AG04450 (cell line): ENCODE measurements at places on chromosomes 12 and 14.

- DNase-seq = no peak
Observed at GRCh38 chr14:32968972-32969544, 30.4 kb downstream of the NPAS3 start.

- no peak for DNase-seq
Observed at GRCh38 chr14:75389679-75390078, 38.1 kb upstream of the JDP2 start.

- no peak for DNase-seq
Observed at GRCh38 chr14:39212034-39212433, 21.7 kb upstream of the MIA2 start.

GRCh38 chr12:104588047-104588920 lies 131.5 kb downstream of the CHST11 start:
- no peak for DNase-seq

- DNase-seq = no peak
Observed at GRCh38 chr14:20381341-20381740, 32.0 kb downstream of the TEP1 start.

DNA sequence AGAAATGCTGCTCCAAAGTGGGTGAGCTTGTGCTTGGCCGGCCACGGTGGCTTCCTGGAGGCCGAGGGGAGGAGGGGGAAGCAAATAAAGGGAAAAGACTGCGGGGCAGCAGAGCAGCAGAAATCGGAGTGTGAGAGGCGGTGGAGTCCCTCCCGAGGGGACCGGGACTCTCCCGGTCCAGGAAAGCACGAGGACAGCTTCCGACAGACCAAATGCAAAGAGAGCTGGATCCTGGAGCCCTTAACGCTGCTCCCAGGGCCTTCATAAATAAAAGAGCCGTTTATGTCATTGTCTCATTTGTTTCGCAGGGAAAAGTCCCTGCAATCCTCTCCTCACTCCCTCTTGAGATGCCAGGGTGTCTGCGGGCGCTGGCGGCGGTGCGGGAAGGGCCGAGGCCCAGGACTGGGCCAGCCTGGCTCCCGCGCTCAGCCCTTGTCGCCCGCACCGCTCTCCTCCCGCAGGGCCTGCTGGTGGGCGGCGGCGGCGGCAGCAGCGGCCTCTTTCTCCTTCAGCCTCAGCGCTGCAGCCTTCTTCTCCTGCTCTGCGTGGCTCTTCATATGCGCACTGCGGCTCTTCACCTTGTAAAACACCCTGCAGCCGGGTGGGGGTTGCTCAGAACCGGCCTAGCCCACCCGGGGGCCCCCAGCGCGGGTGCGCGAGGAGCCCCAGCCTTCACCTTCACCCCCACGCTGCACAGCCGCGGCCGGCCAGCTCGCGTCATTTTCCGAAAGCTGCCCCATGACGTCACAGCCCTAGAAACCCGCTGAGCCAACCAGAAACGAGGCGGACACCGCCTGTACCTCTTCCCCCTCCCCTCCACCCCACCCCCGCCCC lies 4.5 kb upstream of the PNMA1 start:
- DNase-seq = no peak

- DNase-seq = peak; percentile 82
Observed at GRCh38 chr12:132828706-132829534, at the start of gene GOLGA3. Gene GOLGA3 (minus strand): TSS chr12:132828869. CDS start chr12:132822128, 6,741 bp downstream.

GRCh38 chr12:57129889-57130288 lies 1.6 kb downstream of the LRP1 start:
- no peak for DNase-seq

DNA sequence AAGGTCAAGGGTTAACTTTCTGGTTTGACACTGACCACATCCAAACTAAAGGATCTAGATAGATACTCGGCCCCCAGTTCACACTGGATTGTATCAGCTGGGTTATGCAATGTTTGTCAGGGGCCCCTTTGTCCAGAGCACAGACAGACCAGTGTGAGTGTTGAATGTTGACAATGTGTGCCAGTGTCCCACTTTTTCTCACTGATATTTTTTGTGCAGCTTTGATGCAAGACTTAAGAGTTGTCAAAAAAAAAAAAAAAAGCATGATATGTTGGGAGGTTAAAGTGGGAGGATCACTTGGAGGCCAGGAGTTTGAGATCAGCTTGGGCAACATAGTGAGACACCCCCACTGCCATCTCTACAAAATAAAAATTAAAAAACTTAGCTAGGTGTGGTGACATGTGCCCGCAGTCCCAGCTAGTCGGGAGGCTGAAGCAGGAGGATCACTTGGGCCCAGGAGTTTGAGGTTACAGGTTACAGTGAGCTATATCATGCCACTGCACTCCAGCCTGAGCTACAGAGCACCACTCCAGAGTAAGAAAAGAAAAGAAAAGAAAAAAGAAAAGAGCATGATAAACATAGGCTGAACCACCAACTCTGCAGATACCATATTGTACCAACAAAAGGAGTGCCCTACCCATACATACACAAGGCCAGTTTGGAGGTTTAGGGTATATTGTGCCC lies 97.5 kb downstream of the LGR5 start:
- no peak for DNase-seq

GRCh38 chr12:16330560-16330959 lies 16.9 kb upstream of the MGST1 start:
- no peak for DNase-seq

GRCh38 chr14:100648474-100649172 lies 61.4 kb upstream of the BEGAIN start:
- DNase-seq = no peak

DNA sequence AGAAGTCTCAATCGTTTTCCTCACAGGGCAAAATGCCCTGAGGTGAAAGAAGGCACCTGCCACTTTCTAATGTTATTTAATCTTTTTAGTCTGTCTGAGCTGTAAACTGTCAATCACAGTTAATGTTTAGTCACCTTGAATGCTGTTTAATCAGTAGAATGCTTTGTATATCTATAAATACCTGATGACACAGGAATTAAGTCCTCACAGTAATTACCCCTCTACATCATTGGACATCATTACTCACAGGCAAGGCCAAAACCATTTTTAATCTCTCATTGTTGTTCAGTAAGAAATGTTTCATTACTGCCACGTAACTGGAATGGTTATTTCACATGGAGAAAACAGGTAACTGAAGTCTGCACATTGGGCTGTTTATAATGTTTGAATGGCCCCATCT lies 178.8 kb downstream of the EXOC5 start:
- no peak for DNase-seq

DNA sequence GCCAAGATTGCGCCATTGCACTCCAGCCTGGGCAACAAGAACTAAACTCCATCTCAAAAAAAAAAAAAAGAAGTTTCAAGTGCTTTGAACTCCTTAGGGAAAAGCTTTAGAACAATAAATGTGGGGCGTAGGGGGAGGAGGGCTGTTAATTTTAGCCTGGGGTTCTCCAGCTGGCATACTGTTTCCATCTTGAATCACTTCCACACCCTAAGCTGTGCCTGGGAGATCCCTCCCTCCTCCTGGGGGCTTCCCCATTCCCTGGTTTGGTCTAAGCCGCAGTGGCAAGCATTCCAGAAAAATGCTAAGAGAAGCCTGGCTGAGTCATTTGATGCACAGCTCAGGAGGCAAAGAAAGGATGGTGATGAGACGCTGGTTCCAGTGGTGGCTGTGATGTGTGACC lies 2.3 kb upstream of the ZNF384 start:
- no peak for DNase-seq

GRCh38 chr12:14066021-14066420 lies 84.6 kb upstream of the GRIN2B start:
- DNase-seq = no peak

DNA sequence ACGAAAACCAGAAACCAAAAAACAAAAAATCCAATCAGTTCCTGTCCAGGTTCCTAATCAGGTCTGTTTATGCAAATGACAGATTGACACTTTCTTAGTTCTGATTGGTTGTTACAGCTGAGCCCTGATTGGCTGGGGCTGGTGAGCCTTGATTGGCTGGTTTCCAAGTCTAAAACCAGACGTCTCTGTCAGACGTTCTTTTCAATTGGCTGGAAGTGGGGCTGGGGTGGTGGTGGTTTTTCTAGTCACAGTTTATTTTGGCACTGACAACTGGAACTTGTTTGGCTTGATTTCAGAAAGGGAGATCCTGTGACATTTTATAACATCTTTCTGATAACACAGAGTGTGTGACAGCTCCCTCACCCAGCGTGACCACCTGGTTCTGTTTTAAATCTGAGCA lies 36.1 kb upstream of the PRICKLE1 start:
- no peak for DNase-seq

GRCh38 chr12:32504591-32504990 lies 105.2 kb downstream of the FGD4 start:
- DNase-seq = no peak

- DNase-seq = no peak
Observed at GRCh38 chr14:105629886-105630215, 103.5 kb downstream of the TMEM121 start.

- DNase-seq = no peak
Observed at GRCh38 chr12:1044199-1044598, 53.2 kb downstream of the ERC1 start.

GRCh38 chr12:132559652-132560363 lies 50.6 kb downstream of the LRCOL1 start:
- no peak for DNase-seq

GRCh38 chr12:19846574-19846973 lies 407.3 kb downstream of the AEBP2 start:
- no peak for DNase-seq

DNA sequence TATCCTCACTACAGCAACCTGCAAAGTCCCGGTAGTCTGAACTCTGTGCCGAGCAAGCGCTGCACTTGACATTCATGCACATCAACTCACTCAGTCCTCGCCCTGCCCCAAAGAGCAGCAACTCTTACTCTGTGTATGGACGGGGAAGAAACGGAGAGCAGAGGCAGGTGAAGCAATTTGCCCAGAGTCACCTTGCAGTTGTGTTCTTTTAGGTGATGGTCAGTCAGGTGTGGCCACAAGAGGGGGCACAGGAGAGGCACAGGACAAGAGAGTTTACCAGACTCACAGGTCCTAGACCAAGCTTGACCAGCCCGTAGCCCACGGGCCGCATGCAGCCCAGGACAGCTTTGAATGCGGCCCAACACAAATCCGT lies 39.1 kb downstream of the TSPAN11 start:
- DNase-seq = no peak

- DNase-seq = no peak
Observed at GRCh38 chr12:66724026-66724425, 45.1 kb upstream of the GRIP1 start.

- no peak for DNase-seq
Observed at GRCh38 chr12:91396293-91396692, 213.7 kb upstream of the DCN start.

- DNase-seq = no peak
Observed at GRCh38 chr12:119320678-119321077, 13.9 kb upstream of the CCDC60 start.

DNA sequence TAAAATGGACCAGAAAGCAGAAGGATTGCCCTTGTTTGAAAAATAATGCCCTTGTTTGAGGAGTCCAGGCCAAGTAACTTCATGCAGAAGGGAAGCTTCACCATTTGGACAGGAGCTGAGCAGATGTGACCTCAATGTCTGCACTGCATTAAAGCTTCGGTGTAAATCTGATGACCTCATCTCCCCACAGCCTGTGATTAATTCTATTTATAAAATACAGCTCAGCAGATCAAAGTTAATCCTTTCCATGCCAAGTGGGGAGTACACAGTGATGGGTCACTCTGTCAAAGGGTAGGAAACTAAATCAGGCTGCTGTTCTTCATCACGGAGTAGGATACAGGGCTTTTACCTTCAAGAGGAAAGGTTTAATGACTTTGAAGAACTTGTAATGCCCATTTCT lies 533.7 kb downstream of the RPS29 start:
- no peak for DNase-seq

DNA sequence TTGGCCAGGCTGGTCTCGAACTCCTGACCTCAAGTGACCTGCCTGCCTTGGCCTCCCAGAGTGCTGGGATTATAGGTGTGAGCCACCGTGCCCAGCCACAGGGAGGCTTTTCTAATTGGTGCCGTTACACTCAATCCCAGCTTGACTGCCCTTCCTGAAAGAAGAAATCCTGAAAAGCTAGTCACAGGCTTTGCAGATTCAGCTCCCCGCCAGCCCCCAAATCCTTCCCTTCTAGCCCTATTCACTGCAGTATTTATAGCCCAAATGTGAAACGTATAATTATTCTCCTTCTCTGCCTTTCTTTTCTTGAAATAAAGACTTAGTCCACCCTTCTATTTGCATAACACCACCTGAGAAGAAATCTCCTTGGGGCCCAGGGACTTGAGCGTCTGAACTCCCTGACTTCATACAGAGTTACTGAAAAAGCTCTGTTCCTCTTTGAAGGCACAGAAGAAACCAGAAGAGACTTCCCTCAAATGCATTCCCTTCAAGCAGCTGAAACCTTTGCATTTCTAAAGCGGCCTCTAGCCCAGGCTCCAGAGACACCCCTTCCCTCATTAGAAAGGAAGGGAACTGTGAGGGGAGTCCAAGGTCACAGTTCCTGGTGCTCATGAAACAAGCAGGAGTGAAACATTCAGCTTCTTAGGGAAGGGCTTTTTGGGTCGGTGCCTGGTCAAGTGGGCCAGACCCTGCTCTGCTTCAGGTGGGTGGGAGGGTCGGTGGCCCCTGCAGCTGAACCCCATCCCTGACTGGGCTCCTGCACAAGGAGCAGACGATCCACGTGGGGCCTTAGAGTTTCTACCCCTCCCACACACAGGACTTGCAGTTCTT lies 42.3 kb upstream of the BATF start:
- no peak for DNase-seq

GRCh38 chr12:54463034-54463433 lies 10.4 kb downstream of the GTSF1 start:
- no peak for DNase-seq

GRCh38 chr12:95547522-95548055 lies 3.7 kb downstream of the USP44 start:
- peak; percentile 92 for DNase-seq

DNA sequence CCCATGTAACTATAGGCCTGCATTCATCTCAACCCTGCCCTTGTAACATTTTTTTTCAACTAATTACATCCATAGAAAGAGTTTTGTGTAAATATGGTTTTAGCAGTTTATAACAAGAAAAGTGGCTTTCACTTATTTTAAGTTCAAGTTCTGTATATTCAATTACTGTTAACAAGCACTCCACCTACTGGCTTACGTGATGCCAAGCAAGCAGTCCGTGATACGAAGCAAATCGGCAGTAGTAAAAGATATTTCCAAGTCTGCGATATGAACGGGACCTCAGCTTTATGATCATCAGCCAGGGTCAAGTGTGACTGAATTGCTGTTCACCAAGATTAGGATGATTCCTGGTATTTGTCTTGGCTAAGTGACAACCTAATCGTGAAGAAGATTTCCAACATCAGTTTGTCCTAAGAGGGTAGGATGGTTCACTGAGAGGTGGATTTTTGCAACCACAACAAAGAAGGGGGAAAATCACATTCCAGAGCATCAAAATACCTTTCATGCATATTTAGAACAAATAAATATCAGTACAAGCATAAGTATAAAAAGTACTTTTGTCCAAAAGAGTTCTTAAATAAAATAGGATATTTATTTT lies 456.2 kb downstream of the FOXG1 start:
- peak; percentile 41 for DNase-seq

DNA sequence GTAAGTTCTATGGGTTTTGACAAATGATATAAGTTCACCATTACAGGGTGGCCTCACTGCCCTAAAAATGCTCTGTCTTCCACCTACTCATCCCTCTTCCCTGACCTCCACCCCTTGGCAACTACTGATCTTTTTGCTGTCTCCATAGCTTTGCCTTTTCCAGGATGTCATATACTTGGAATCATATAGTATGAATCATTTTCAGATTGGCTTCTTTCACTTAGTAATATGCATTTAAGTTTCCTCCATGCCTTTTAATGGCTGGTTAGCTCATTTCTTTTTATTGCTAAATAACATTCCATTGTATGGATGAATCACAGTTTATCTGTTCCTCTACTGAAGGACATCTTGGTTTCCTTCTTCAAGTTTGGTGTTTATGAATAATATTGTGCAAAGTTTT lies 14.0 kb upstream of the PEX5 start:
- no peak for DNase-seq

- no peak for DNase-seq
Observed at GRCh38 chr14:22263961-22264360, 325.1 kb downstream of the DAD1 start.
